ENCODE measurements at places on chromosomes 7 and 10.

GRCh38 chr10:92756201-92757065 is 66.7 kb downstream of the HHEX start:
- no peak for DNase-seq

- no peak for DNase-seq
These were observed 28.7 kb upstream of the RUFY2 start for GRCh38 chr10:68435803-68436202.

- no peak for DNase-seq
These were observed 48.6 kb downstream of the DGKI start for GRCh38 chr7:137798073-137798763.

- DNase-seq = no peak
These were observed 72.3 kb upstream of the APBB1IP start for GRCh38 chr10:26365681-26366358.

DNA sequence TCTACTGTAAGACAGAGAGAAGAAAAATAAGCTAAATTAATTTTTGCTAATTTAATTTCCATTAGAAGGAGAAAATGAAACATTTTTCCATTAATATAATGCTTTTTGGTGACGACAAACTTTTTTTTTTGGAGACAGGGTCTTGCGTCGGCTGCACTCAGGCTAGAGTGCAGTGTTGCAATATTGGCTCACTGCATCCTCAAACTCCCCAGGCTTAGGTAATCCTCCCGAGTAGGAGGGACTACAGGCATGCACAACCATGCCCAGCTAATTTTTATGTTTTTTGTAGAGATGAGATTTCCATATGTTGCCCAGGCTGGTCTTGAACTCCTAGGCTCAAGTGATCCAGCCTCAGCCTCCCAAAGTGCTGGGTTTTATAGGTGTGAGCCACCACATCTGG is 229.8 kb upstream of the LRRN3 start:
- no peak for DNase-seq

DNA sequence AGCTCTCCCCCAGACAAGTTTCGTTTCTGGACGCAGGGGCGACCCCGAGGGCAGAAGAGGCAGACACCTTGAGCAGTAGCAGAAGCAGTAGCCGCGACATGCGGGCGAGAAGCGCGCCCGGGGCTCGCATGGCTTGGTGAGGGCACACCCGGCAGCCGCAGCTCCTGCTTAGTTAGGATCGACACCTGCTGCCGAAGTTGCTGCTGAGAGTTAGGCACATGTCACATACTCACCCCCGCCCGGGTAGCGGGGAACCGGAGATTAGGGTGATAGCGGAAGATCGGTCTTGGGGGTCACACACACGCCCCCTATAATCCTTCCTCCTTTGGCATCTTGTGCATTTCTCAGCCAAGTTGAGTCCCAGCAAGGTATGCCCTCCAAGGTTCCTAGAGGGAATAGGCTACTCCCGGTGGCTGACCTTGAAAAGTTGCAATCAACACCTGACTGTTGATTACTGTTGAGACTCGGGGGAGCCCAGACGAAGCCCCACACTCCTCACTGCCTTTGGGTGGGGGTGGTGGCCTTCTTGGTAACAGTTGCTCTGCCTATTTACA is 668 bp downstream of the GPR37 start:
- DNase-seq = no peak

DNA sequence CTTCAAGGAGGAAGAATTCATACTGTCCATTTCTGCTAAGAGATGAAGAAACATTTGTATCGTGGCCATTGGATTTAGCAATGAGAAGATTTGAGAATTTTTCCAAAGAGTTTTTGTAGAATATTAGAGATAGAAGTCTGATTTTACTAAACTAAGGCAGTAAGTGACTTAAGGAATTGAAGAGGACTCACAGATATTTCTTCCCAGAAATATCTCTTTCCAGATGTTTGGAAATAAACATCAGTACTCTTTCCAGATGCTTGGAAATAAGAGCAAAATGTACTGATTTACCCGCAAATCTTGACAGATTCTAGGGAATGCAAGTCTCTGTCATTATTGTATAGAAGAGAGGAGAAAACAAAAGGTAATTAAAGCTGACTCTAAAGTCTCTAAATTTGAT is 91.3 kb downstream of the IMMP2L start:
- DNase-seq = no peak

DNA sequence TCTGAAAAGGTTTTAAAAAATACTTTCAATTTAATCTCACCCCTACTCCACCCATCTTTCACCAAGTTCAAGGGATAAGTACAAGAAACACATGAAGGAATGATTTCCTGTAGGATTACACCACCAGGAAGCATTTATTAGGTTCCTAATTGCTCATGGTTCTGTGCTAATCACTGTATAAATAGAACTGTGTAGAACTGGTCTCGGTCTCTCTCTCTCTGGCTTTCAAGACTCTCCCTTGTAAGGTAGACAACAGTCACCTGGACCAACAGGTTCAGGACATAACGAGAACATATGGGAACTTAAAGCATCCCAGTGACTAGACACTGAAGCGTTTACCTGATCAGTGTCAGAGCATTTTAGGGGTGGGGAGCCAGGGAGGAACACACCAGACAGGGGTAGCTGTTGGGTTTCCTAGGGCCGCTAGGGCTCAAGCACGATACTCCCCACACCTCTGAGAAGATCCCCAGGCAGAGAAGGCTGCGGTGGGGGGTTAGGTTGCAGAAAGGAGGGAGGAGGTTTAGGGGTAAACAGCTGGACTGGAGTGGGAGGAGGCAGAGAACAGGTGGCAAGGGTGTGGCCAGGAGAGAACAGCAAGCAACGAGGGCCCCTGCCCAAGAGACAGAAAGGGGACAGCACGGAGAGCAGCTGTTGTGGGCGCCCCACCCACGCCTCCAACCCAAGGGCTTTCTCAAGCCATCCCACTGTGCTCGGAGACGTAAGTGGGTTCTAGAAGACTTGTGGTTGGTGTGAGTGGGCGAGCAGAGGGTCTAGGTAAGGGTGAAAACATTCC is 52.5 kb upstream of the USP6NL start:
- no peak for DNase-seq

- no peak for DNase-seq
These were observed 270.5 kb downstream of the CCDC3 start for GRCh38 chr10:12730809-12731519.

DNA sequence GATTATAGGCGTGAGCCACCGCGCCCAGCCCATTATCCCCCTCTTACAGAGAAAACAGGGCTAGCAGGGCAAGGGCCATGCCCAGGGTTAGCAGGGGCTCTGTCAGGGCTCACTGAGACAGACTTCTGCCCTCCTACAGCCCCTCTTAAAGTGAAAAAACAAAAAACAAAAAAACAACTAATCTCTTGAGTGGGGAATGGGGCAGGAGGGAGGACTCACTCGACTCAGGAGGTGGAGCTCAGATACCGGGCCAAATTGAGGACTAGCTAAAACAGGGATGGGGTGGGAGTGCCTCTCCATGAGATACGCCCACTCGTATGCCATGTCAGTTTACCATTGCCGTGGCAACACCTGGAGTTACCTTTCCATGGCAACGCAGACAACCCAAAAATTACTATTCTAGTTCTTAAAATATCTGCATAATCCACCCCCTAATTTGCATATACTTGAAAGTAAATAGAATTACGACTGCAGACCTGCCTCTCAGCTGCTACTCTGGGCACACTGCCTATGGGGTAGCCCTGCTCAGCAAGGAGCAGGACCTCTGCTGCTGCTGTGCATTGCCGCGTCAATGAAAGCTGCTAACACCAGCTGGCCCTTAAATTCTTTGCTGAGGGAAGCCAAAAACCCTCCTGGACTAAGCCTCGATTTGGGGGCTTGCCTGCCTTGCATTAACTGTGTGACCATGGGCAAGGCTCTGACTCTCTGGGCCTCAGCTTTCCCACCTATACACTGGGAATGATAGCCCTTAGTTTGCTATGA is 13.4 kb downstream of the SSC4D start:
- no peak for DNase-seq

- DNase-seq = no peak
These were observed 25.5 kb downstream of the VSIR start for GRCh38 chr10:71747551-71748523.

DNA sequence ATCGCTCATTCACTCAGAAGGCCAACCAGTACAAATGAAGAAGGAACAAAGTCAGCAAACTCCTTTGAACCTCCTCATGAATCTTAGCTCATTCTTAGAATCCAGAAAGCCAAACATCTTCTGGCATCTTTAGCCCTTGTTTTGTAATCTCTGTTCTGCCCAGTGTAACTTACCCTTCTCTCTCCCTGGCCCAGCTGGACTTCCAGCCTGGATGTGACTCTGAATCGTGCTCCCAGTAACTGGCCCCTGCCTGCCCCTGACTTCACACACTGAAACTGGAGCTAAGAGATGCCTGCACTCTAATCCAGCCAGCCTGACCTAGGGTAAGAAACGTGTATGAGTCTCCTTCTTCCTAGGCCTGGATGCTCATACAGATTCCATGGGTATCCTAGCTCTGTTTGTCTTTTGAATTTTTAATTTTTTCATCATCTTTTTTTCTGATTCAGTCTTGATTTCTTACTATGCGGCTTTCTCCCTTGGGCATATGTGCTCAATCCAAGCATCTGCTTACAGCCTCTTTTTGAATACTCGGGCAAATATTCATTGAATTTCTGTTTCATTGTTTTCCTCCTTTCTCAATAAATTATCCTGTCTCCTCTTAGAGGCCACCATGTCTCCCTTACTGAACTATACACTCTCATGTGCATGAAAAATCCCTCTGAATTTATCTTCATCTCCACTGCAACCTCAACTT is 845.6 kb upstream of the AUTS2 start:
- no peak for DNase-seq

- peak; percentile 88 for DNase-seq
These were observed 36.8 kb downstream of the MYOF start for GRCh38 chr10:93445097-93445960.

- no peak for DNase-seq
These were observed 95.5 kb upstream of the GTF2I start for GRCh38 chr7:74561898-74562613.

DNA sequence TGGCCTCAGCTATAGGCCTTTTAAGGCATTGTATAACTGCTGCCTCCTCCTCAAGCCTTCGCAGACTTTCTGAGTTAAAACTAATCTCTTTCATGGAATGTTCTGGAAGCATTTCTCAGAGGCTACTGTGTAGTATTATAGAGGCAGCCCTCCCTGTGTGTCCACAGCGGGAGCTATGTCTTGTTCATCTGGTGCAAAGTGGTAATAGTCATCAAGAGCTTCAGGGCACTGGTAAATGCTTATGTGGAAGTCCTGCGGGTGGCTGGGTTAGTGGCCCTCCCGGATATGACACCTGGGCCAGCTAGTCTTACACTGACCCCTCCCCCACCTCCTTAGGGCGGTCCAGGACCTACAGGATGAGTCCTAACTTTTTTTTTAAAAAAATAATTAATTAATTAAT is 2.2 kb upstream of the ABHD11 start:
- no peak for DNase-seq

DNA sequence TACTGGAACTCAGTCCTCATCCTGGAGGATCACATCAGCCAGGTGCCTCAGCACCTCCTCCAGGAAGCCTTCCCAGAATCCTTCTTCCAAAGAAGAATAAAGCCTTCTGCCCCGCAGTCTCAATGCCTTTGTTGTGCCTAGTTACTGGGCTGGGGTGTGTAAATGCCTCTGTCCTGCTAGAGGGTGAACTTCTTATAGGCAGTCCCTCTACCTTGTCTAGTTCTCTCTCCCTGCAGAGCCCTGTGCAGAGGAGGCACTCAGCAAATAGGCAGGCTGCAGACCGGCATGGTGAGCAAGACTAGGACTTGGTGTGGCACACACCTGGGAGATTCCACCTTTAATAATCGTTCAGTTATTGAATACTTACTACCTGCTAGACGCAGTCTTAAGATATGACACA is 104.7 kb upstream of the PCBD1 start:
- DNase-seq = no peak

GRCh38 chr7:131173145-131173890 is 154.4 kb upstream of the MKLN1 start:
- DNase-seq = peak; percentile 55

DNA sequence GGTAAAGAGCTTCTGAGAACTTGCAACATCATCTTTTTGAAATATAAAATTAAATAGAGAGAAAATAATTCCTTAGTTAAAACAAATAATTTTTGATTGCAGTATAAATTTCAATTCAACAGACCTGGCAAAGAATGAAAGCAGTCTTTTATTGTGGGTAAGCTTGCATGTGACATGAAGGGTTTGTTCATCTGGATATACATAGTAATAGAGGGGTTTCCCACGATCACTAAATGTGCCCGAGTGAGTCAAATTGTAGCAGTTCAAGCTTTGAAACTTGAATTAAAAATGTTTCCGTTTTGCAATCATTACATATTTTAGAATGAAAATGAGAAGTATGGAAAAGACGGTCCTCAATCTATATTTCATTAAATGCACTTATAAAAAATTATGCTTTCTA is 658.4 kb upstream of the MBL2 start:
- DNase-seq = no peak

- no peak for DNase-seq
These were observed 169.5 kb upstream of the GDF10 start for GRCh38 chr10:47130491-47130890.

DNA sequence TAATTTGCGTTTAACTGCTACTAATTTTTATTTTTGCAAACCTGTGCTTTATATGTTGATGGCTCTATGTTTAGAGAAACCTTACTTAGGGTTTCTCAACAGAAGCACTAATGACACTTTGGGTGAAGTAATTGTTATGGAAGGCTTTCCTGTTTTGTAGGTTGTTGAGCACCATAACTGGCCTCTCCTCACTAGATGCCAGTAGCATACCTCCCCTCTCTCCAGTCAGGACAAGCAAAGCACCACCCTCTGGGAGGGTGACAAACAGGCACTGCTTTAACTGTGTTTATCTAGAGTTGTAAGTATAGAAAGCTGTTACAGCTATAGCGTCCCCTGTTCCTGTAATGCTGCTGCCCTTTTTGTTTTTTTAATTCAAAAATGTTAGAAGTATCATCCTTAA is 60.9 kb downstream of the WAC start:
- DNase-seq = no peak

GRCh38 chr7:17600340-17600752 is 301.9 kb downstream of the AHR start:
- peak; percentile 94 for DNase-seq

DNA sequence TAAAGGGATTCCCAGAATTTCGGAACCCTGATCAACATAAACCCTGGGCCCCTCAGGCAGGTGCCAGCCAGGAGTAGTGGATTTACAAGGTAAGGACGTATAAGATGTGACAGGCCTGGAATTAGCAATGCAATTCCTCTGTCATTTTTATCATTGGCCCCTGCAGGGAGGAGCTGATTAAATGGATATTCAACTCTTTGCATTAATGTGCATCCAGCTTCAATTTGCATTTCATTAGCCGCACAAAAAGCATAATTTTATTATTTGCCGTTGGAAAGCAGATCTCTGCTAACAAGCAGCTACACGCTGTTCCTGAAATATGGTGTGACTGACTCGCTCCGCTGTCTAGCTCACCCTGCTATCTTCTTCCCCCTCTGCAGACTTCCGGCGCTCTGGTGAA is 195.8 kb downstream of the RPS24 start:
- DNase-seq = no peak

GRCh38 chr10:33038672-33039071 is 80.6 kb upstream of the ITGB1 start:
- DNase-seq = no peak

- DNase-seq = no peak
These were observed 122.0 kb downstream of the ARL4A start for GRCh38 chr7:12809476-12809875.

GRCh38 chr7:98420966-98421612 is 20.2 kb upstream of the BAIAP2L1 start:
- DNase-seq = no peak
